ENCODE measurements at places on chromosomes 16 and 17.

- no peak for DNase-seq
Measured at GRCh38 chr17:53894591-53894990, 71.9 kb downstream of the KIF2B start.

GRCh38 chr17:20103454-20104446 is 94.6 kb downstream of the SPECC1 start:
- no peak for DNase-seq

DNA sequence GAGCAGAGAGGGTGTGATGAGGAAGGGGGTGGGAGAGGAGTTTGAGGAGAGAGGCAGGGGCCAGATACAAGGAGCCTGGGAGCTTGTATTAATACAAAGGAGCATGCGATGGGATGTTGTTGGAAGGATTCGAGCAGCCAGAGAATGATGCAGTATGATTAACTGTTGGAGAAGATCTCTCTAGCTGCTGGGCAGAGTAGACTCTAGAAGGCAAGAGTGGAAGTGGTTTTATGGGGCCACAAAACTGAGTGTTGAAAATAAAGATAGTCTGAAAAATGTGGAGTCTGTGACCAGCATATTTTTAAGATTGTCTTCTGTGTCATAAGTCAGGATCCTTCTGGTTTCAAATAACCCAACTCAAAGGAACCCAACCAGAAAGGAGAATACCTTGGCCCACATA is 98.3 kb downstream of the MSI2 start:
- DNase-seq: no peak

- no peak for DNase-seq
Measured at GRCh38 chr16:84932681-84933080, 78.7 kb downstream of the ZDHHC7 start.

- no peak for DNase-seq
Measured at GRCh38 chr16:4272114-4272956, 488 bp downstream of the TFAP4 start.

DNA sequence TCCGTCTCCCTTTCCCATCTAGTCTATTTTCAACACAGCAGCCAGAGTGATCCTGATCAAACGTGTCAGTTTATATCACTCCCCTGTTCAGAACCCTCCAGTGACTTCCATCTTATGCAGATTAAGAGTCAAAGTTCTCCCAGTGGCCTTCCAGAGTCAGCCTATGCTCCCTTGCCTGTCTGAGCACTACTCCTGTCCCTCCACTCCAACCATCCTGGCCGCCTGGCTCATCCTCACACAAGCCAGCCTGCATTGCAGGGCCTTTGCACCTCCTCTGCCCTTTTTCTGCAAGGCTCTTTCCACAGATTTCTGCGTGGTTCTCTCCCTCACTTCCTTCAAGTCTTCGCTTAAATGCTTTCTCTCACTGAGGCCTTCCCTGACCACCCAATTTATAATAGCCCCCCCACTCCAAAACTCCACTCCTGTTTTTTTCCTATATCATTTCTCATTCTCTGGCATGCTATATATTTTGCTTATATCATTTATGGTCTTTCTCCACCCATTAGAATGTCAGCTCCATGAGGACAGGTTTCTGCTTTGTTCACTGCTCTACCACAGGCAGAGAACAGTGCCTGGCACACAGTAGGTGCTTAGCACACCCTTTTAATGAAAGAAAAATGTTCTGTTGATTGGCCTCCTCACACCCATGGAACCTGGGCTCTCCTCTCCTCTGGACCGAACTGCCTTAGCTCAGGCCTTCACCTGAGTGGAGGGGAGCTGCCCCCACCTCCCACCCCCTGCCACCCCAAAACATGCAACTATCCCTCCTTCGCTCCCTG is 9.3 kb downstream of the SAMD14 start:
- no peak for DNase-seq

DNA sequence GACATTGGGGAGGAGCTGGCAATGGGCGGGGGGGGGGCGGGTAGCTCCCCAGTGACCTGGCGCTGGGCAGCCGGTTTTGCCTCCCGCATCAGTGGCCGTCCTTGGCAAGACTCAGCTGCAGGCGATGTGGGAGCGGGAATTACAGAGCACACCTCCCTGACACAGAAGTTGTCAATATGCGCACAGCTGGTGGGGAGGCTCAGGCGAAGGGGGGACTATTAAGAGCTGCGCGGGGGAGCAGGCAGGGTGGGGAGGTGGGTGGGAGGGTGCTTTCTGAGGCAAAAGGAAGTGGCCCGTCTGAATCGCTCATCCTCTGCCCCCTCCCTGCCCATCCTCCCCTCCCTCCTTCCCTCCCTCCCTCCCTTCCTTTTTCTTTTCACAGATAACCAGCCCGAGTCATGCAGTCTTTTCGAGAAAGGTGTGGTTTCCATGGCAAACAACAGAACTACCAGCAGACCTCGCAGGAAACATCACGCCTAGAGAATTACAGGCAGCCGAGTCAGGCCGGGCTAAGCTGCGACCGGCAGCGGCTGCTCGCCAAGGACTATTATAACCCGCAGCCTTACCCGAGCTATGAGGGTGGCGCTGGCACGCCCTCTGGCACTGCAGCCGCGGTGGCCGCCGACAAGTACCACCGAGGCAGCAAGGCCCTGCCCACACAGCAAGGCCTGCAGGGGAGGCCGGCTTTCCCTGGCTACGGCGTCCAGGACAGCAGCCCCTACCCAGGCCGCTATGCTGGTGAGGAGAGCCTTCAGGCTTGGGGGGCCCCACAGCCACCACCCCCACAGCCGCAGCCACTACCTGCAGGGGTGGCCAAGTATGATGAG is 44.0 kb downstream of the SREBF1 start:
- no peak for DNase-seq

- DNase-seq: no peak
Measured at GRCh38 chr17:50909765-50910605, 43.8 kb upstream of the TOB1 start.
